ENCODE measurements at places on chromosomes 11 and 22.

DNA sequence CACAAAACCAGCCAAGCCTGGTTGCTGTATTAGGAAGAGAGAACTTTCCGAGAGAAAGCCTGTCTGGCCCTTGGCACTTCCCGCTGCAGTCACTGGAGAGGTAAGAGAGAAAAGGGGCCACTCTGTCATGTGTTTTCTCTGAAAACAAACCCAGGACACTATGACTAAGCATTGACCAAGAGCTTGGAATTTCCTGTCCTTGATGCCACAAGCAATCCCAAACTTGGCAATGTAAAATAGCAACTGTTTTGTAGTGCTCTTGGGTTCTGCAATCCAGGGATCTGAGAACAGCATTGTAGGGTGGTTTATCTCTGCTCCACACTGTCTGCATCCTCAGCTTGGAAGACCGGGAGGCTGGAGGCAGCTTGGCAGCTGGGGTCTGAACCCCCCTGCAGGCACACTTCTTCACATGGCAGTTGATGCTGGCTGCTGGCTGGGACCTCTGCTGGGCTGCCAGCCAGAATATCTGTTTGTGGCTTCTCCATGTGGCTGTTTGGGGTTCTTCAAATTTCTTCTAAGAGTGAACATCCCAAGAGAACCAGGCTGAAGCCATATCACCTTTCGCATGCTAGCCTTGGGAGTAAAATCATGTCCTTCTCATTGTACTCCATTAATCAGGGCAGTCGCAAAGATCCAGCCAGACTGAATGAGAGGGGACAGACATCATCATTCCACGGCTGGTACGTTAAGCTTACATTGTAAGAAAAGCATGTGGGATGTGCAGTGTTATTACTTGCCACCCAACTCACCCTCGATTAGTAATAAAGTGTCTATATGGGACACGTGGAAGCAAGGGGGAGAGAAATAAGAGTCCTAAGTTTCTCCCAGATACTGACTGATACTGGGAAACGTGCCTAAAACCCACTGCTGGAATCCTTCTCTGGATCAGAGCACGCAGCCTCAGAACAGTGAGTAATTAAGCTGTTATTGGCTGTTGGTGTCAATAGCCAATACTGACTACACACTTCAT, 537.4 kb upstream of the B3GAT1 start:
- DNase-seq: no peak

- DNase-seq: no peak
These were observed 304.1 kb upstream of the TENM4 start for GRCh38 chr11:79744941-79745340.

GRCh38 chr11:130150790-130151189, 8.8 kb upstream of the ST14 start:
- no peak for DNase-seq

DNA sequence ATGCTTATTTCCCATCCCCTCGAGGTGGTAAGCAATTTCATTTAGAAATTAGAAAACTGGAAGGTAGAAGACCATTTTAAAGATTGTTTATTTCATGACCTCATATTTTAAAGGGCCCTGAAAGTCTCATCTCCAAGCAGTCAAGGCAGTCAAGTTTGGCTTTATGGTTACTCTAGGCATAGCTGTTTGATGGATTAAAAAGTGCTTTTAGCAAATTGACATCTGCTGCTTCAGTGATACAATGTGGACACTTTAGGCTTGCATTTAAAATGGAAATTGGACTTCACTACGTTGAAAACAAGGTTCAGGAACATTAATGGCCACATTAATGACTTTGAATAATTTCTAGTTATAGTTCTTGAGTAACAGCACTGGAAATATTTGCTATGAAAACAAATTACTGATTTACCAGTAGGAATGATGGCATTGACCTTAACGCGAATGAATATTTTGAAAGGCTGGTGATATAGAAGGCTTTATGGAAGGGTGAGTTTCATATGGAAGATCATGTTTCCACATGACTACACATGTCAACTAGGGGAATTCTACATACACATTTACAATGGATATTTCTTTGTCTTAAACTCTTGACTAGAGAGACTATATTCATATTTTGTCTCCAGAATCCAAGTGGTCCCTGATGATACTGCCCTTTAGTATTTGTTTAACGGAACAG, 873.5 kb downstream of the JRKL start:
- DNase-seq: no peak

- no peak for DNase-seq
These were observed 51.0 kb upstream of the SC5D start for GRCh38 chr11:121241343-121242211.

GRCh38 chr11:33067294-33067693, 27.9 kb downstream of the TCP11L1 start:
- no peak for DNase-seq

DNA sequence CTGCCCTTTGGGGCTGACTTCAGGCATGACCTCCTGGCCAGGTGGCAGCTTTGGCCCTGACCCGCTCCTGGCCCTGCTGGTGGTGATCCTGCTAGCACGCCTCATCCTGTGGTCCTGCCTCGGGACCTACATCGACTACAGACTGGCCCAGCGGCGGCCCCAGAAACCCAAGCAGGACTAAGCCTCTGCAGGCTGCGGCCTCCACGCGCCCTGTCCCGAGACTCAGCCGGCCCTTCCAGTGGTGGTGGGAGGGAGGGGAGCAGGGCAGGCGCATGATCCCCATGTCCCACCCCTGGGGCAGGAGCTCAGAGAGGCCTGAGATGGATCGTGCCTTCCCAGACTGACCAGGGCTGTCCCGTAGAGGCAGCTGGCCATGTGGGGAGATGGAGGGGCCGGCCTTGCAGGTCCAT, 2.1 kb downstream of the SMIM38 start:
- DNase-seq: no peak

DNA sequence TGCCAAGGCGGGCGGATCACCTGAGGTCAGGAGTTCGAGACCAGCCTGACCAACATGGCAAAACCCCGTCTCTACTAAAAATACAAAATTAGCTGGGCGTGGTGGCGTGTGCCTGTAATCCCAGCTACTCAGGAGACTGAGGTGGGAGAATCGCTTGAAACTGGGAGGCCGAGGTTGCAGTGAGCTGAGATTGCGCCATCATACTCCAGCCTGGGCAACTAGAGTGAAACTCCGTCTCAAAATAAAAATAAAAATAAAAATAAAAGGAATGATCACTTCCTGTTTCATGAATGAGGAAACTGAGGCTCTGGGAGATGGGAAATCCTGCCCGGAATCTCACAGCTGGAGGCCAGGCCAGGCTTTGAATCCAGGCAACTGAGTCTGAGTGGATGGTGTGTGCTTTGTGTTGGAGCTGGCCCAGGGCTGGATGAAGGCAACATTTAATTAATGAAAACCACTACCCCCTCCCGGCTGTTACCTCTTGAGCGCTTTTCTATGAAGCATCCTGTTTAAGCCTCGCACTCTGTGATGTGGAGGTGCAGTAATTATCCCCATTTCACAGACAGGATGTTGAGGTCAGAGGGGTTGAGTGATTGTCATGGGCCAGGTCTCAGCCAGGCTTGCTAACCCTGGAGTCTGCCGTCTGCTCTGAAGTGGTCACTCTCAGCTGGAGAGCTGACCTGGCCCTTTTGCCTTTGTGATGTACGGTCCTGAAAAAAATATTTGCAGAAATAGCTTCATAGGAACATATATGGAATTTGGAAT, 27.8 kb downstream of the LRP5 start:
- no peak for DNase-seq

DNA sequence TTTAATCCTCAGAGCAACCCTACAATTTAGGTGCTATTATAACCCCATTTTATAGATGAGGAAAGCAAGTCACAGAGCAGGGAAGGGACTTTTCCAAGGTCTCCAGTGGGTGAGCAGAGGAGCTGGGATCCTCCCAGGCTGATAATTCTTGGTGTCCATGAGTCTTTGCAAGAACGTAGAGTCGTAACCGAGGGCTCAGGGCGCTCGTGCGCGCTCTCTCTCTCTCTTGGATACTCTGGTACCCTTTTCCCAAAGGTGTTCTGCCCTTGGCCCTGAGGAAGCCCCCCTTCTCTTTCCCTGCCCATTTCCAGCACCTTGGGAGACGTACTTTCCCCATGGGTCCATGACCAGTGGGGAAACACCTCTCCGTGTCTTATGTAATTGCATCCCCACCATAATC, 5.2 kb upstream of the ZP1 start:
- no peak for DNase-seq

Data from T follicular helper cell (primary cell).